ENCODE measurements at places on chromosomes 5 and 9.

GRCh38 chr5:89043676-89044075 lies 160.7 kb upstream of the MEF2C start:
- no peak for DNase-seq

- DNase-seq = no peak
Measured at GRCh38 chr9:98532147-98532546, 176.6 kb downstream of the GABBR2 start.

DNA sequence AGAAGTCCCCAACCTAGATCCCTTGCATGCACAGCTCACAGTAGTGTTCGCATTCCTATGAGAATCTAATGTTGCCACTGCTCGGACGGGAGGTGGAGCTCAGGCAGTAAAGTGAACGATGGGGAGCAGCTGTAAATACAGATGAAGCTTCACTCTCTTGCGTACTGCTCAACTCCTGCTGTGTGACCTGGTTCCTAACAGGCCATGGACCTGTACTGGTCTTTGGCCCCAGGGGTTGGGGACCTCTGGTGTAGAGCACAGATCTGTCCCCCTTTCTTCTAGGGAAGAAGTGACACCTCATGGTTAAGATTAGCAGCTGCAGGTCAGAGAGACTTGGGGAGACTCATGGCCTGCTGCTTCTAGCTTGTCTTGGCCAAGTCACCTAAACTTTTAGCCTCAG lies 7.1 kb downstream of the ARHGEF28 start:
- DNase-seq = no peak

DNA sequence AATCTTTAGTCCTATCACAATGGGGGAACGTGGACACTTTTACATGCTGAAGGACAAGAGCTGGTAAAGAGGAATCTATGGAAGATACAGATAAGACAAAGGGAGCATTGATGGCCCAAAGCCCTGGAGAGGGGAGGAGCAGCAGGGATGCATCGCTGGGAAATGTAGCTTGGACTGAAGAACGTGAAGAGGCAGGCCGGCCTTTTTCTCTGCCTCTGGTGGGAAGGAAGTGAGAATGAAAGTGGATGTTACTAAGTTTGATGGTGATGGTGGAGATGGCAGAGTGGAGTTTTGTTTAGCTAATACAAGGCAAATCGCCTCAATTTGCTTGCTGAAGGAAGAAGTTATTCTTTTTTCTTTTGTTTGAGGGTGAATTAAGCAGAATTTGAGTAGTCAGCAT lies 124.6 kb upstream of the TAF11L2 start:
- DNase-seq = no peak

DNA sequence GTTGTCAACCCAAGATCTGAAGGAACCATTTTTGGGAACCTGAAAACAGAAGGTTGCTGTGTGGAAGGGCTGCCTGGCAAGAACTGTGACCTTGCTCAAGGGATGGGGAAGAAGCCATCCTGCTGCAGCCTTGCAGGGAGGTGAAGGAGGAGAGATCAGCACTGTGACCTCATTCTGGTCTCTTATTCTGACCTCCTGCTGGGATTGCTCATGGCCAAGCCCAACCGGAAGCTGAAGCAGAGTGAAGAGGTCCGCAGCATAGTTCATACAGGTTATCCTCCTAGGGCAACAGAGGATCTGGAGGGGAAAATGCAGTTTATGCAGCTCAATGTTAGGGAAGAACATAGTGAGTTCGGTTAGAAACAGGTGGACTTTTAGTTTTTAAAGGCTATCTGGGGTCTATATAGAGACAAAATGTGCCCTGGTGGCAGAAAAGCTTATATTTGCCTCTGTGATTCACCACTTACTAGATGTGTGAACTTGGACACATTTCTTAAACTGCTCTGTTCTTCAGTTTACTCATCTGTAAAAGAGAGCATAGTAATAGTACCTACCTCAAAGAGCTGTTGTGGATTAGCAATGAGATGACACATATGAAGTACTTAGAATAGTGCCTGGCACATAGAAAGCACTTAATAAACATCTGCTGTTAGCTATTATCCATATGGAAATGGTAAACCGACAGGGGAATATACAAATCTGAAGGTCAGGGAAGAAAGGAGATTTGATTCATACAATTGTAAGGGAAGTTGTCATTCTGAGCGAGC lies 57.9 kb upstream of the BNC2 start:
- no peak for DNase-seq

- no peak for DNase-seq
Measured at GRCh38 chr9:137592767-137593166, 2.5 kb upstream of the ZMYND19 start.

GRCh38 chr5:17315710-17316221 lies 98.3 kb downstream of the BASP1 start:
- DNase-seq = no peak

- no peak for DNase-seq
Measured at GRCh38 chr5:102843997-102844396, 88.9 kb downstream of the PAM start.

DNA sequence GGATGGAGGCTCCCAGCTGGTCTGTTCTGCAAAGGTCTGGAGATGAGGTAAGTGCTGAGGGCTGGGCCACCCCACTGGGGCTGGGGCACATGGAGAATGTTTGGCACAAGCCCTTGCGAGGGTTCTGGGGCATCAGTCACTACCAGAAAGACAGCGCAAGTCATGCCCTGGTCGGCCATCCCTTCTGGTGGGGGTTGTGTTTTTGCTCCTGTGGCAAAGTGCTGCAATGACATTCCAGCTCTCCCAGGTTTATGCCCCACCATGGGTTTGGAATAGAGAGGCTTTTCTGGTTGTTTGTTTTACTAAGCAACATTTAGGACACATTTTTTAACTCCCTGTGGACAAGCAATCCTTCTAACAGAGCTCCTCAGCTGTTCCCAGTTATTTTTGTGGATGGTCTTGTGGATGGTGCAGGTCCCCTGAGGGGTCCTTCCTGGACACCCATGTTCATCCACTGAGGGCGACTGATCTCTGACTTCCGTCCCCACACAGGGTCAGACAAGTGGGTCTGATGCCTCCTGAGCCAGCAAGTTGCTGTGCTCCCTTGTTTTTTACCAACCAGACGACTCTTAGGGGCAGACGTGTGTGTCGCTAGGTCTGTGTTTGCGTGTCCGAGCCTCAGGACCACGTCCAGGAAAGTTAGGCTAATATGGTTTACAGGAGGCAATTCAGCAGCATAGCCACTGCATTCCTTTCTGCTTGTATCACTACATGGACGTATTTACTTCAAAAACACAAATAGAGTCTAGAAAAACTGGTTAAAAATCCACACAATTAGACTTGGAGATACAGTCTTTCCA lies 64.9 kb upstream of the ECM2 start:
- no peak for DNase-seq

GRCh38 chr5:68730979-68731654 lies 362.7 kb upstream of the SLC30A5 start:
- DNase-seq = no peak

DNA sequence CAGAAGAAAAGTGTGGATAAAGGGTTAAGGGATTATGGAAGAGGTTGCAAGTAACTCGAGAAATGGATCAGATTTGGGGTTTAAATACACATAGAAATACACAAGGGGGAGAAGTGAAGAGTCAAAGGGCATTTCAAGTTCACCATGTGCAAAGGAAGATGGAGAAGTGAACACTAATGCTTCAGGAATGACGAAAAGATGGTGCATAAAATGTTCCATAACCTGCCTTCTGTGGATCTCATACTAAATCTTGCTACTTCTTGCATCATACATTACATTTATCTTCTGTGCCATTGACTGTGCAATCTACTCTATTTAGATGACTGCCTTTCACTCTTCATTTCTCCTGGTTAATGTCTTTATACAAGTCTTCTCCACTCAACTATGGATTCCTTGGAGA lies 5.7 kb upstream of the SMC2 start:
- DNase-seq = no peak

DNA sequence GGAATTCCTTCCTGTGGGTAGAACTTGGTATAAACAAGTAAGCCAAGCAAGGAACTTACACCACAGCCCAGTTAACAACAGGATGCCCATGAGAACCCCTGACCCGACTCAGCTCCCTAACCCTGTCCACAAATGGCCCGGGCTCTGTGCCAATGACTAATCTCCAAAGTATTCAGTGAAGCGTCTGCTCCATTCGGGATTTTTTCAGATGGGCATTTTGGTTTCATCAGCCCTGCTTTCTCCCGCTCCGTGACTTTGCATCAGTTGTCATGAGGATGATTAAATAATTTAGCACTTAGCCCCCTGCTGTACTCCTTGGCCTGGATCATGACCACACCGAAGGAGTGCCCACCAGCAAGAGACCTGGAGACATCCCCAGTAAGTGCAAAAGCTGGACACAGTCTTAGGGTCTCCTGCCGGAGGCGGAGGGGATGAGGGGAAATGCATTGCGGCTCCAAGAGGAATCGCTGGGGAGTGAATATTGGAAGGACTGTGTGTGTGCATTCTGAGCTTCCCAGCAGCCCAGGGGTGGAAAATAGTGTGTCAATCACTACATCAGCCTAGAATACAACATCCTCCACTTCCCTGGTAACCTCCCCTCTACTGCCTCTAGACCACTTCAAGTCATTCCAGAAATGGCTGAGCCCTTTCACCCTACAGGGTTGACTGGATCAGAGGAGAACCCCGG lies 41.4 kb upstream of the DNAH5 start:
- DNase-seq = no peak

DNA sequence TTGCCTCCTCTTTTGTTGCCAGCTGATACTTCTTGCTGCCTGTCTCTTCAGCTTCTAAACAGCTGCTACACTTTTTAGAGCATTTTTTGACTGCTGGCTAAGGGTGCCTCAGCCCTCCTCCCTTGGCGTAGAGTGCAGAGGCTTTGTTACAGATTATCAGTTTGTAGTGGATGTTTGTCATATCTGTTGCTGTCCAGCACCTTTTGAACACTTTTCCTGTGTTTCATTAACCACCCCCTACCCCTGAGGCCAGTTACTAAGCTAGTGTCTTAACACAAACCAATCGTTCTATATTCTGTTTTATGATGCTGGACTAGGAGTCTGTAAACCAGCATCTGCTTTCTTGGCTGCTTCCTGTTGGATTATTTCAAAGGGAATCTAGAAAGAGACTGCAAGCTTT lies 441.5 kb downstream of the DNAH5 start:
- DNase-seq = no peak

GRCh38 chr9:18887546-18887945 lies 145.5 kb downstream of the SAXO1 start:
- DNase-seq = no peak

DNA sequence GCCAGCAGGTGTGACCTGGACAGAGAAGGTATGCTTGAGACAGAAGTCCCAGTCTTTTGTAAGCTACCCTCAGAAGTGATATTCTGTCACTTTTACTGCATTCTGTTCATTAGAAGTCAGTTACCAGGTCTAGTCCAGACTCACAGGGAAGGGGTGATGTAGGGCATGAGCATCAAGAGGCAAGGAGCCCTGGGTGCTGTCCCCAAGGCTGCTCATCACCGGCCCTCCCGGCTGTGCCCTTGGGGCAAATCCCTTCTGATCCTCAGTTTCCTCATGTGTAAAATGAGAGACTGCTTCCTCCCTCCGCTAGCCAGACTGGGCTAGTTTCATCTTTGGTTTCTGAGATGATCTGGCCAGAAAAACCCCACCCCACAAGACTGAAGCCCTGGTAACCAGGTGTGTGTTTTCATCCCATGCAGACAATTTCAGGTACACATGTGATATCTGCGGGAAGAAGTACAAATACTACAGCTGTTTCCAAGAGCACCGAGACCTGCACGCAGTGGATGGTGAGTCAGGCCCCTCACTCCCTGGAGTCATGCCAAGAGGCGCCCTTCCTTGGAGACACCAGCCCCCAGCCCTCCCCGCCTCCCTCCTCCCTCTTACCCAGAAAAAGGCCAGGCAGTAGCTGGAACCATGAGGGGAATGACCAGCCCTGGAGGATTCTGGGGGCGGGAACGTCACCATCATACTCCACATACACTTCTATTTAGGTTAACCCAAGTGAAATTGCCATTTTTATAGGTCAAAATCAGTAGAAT lies 71.0 kb downstream of the AMBP start:
- no peak for DNase-seq

- DNase-seq = peak; percentile 17
Measured at GRCh38 chr5:134738963-134739661, 764 bp downstream of the CAMLG start.

GRCh38 chr5:151591144-151591819 lies at the start of gene FAT2:
Gene FAT2 (minus strand): TSS chr5:151591331. CDS start chr5:151568931, 22,400 bp downstream.
- DNase-seq = no peak

DNA sequence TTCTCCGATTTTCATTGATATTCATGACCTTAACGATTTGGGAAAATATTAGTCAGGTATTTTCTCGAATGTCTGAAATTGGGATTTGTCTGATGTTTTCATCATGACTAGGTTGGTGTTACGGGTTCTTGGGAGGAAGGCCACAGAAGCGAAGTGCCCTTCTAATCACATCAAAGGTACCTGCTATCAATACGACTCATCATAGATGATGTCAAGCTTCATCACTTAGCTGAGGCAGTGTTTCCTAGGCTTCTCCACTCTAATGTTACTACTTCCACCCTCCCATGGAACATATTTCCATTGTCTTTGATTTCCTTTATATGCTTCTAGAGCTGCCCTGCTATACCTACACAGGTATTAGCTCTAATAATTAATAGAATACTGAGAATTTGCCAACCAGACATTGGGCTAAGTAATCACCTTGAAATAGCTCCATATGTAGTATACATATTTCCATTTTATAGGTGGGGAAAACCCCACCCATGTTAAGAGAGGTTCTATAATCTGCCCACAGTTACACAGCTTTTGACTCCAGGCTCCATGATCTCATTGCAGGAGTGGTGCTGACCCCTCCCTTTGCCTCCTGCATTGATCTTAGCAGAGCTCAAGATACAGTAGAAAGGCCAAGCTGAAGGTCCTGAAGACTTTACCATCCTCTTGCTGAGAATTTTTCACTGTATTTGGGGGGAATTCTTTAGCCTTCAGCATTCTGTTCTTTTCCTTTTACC lies 238.6 kb upstream of the ADAMTSL1 start:
- no peak for DNase-seq

GRCh38 chr5:131171276-131171810 lies 599 bp downstream of the LYRM7 start:
- DNase-seq = no peak

DNA sequence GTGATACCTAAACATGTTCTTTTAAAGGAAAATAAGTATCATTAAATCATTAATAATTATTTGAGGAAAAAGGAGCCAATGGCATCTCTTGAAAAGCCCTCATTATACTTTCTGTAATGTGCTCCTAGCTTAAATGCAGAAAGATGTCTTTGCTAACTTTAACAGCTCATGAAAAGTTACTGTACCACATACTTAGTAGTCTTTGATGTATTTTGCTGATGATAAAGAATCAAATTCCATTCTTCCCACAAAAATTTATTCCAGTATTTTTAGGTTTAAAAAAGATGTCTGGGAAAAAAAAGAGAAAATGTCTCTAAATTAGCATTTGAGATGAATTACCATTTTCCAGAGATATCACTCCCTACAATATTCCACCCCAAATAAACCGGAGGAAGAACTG lies 112.5 kb downstream of the PPP2R2B start:
- DNase-seq = no peak

Data from stimulated activated naive B cell treated with anti-CD40 and anti-IgM and Interleukin-4, amounts not matched to agents 10 μg/mL and 1 μg/mL and 100 μg/mL, for 72 hours (primary cell).